Fibroblast of skin of left biceps (primary cell): ENCODE measurements at places on chromosomes 6 and 20.

DNA sequence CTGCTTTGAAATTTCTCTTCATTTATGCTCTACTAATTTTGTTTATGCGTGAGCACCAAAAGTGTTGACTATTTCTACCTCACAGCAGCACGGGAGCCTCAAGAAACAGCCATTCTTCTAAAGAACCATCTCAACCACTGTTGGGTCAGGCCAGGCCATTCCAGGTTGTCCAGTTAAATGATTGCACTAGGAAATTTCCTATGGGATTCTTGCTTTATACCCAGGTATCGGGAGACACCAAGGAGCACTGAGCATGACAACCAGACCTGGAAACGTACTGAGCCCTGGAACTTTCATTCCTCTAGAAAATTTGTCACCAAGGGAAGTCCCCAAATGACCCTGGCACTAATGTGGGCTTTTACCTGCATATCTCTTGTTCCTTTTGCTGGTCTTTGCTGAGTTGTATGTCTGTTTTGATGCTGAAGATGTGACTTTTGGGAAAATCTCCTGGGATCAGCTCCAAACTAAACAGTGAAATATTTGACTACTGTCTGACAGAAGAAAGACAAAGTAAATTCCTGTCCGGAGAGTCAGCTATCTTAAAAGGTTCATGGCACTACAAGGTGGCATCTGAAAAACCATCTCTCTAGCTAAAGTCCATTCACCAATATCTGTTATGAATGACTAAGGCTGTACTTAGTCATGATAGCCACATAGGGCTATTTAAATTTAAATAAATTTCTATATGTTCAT, 70.5 kb downstream of the SNAP25 start:
- no peak for DNase-seq

DNA sequence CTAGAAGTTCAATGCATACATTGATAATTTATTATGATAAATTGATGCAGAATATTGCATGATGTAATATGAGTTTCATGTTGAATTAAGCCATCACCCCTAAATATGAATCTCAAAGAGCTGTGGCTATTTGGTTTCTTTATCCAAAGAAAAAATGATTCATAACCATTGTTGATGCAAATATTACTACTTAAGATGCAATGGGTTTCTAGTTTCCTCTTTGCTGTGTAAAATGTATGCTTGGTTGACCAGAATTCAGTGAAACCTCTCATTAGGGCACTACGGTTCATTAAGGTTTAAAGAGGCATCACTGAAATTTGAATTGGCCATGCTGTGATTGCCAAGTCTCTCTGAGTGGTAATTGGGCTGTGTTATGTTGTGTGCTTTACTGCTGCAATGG, 492.5 kb upstream of the FLRT3 start:
- DNase-seq = no peak

- DNase-seq = no peak
These were observed 166.0 kb downstream of the QKI start for GRCh38 chr6:163580311-163581030.

GRCh38 chr6:1372690-1373089, 16.7 kb upstream of the FOXF2 start:
- DNase-seq = no peak

- no peak for DNase-seq
These were observed 50.6 kb upstream of the SLC32A1 start for GRCh38 chr20:38673725-38674091.
